ENCODE measurements at places on chromosomes 4 and X. TPM values are rescaled to one million over a fixed set of nuclear protein-coding genes. Genes with fewer than 3 reads are reported as not detected.

The GAGE12J gene
- not detected for total RNA-seq

The GLRA2 gene
- total RNA-seq = not detected

The SCML2 gene
- total RNA-seq = 1.7 TPM

The TBX22 gene
- not detected for total RNA-seq

The RTL9 gene
- total RNA-seq = not detected

The CT47B1 gene
- total RNA-seq = not detected

The UGT2B17 gene
- total RNA-seq = not detected
